ENCODE measurements at places on chromosomes 11 and 22. TPM values are rescaled to one million over a fixed set of nuclear protein-coding genes. Genes with fewer than 3 reads are reported as not detected.

SERHL2 gene
- 3.6 TPM for total RNA-seq

BRSK2 gene
- 2.1 TPM for total RNA-seq

OR8D1 gene
- total RNA-seq, result not detected

DBX1 gene
- not detected for total RNA-seq

FGF19 gene
- not detected for total RNA-seq

- no peak for DNase-seq
Observed at GRCh38 chr11:112977755-112978154, 16.5 kb downstream of the NCAM1 start.

DNA sequence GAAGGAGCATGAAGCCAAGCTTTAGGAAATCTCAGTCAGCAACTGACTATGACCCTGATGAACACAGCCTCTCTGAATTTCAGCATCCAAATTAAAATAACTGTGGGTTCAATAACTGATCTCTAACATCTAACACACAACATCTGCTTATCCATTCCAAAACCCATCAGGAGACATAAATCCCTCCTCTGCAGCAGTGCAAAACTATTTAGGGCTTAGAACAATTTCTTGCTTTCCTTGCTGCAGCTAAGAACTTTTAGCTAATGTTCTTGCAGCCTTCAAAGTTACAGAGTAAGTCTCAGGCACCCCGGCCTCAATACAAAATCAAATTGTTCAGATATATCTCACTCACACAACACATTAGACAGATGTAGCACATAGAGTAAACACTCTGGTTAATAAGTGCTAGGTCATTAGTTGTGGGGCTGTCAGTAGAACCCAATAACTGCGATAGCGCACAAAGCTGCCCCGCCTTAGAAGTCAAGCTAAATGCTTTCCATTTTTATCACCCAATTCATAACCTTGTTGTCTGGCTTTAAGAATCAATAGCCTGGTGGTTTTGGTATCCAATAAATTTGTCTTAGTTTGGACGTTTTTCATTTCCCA lies 139.6 kb downstream of the LARGE1 start:
- no peak for DNase-seq

GRCh38 chr11:75845324-75845723 lies 30.3 kb downstream of the UVRAG start:
- no peak for DNase-seq

PTPN5 gene
- total RNA-seq, result 0.74 TPM

DNA sequence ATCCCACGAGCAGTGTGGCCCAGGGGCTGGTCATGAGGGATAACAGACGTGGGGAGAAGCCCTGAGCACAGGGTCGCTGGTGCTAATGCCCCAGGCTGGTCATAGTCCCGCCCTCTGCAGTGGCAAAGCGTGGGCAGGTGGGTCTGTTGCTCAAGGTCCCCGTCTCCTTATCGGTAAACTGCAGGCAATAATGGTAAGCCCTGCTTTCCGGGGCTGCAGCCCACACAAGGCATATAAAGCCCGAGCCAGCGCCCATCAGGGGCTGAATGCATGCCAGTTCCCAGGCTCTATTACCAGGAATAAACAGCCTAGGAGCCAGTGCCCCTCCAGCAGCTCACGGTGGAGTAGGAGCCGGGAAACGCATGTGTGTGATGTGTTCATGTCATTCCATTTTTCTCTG lies 261.0 kb downstream of the BRD1 start:
- peak; percentile 21 for DNase-seq

GRCh38 chr11:78265326-78265725 lies 76.6 kb downstream of the USP35 start:
- DNase-seq, result no peak

DNA sequence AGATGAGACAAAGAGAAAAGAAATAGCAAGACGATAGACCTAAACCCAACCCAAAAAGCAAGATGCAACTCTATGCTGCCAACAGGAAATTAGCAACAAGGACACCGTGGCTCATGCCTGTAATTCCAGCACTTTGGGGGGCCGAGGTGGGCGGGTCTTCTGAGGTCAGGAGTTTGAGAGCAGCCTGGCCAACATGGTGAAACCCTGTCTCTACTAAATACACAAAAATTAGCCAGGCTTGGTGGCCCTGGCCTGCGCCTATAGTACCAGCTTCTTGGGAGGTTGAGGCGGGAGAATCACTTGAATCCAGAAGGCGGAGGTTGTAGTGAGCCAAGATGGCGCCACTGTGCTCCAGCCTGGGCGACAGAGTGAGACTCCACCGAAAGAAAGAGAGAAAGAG lies 24.3 kb upstream of the IL10RA start:
- no peak for DNase-seq

BARX2 gene
- total RNA-seq, result not detected

DNA sequence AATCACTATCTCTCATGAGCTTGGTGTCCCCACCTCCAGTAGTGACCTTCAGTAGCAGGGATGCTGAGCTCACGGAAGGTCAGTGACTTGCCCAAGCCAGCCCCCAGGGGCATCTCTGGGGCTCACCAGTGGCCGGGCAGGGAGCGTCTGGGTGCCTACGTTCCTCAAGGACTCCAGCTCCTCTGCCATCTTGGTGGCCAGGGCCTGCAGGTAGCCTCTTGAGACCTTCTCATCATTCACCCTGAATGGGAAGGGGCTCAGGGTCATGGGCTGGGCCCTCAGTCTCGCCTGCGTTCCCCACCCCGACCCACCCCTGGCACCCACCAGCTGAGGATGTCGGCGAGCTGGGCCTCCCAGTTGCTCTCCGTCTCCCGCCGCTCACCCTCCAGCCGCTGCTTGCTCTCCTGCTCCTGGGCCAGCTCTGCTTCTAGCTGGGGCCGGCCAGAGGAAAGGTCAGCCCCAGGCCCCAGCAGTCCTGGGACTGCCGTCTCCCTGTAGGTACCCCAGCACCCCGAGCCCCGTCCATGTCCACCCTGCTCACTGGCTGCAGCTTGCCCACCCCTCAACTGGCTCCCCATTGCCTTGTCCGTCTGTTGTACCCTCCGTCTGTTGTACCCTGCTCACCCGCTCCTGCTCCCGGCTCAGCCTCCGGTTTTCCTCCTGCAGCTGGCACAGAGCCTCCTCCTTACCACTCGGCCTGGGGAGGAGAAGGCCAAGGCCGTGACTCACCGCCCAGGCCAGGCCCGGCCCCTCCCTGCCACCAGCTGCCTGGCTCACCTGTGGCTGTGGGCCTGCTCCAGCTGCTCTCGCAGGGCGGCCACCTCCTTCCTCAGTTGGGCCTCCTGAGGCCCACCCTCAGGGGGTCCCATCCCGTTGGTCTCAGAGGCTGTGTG lies 9.5 kb downstream of the CDC42BPG start:
- DNase-seq, result no peak

DNA sequence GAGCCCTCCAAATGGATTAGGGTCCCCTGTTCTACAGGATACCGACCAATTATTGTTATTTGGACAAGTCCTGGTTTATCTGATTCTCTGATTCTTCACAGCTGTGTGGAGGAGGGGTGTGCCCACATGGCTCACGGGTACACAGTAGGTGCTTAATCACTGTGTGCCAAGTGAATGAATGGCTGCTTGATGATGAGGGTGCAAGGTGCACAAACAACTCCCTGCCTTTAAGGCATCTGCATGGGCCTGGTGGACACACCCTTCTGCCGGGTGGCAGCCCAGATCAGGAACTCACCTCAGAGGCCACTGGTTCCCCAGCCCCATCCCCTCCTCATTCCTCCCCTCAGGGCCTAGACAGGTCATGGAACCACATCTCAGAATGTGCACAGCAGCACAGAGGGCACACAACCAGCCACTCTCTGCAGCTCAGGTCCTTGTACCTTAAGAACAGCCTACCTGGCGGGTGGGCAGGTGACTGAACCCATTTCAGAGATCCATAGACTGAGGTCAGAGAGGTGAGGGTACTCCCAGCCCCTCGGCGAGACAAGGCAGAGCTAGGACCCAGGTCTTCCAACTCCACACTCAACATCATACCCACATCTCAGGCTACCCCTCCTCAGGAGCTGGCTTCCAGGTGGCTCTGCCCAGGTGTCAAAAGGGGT lies 50.3 kb downstream of the SHANK2 start:
- no peak for DNase-seq

DNA sequence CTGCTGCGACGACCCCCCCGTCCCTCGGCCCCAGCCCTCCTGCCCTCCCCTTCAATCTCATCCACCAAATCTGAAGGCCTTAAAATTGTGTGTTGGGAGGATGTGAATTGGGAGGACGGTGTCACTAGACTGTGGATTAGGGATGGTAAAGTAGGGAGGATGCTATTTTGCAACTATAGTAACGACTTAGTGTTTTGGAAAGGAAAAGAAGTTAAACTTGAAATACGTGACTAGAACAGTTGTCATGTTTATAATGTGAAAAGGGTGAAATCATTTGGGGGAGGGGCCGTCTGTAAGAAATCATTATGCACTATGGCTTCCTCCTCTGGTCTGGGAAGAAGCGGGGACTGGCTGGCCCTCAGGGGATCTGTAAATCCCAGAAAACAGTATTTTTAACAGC lies 43.4 kb upstream of the NNMT start:
- no peak for DNase-seq

OR51B5 gene
- total RNA-seq, result not detected

ANO3 gene
- total RNA-seq, result 0.35 TPM

GRCh38 chr11:118012083-118012669 lies 26.0 kb downstream of the IL10RA start:
- DNase-seq, result no peak

DNA sequence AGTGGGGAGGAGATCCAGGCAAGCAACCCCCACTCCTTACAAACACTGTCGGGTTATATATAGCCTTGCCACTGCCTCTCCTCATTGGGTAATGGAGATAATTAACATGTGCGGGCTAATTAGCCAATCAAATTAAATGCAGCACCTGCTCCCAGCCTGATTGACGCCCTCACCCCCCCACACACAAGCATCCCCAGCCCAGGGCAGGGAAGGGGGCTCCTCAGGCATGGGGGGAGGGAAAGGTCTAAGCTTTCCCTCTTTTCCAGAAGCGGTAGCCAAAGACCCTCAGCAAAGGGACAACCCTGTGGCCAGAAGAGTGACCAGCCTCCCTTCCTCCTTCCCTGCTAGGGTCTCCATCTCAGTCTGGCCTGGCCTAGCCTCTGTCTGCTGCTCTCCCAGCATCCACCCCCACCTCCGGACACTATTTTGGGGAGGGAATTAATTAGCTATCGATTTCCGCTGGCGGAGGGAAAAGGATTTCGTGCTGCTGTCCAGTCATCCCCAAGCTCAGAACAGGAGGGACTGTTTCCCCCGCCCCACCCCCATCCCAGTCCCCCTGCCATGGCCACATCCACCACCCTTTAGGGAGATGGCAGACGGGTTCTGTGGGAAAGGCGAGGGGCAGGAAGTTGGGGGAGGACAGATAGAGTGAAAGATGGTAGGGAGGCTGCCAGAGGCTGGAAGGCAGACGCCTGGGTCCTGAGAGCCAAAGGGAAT lies 7.1 kb downstream of the NRXN2 start:
- DNase-seq, result peak; percentile 6

DNA sequence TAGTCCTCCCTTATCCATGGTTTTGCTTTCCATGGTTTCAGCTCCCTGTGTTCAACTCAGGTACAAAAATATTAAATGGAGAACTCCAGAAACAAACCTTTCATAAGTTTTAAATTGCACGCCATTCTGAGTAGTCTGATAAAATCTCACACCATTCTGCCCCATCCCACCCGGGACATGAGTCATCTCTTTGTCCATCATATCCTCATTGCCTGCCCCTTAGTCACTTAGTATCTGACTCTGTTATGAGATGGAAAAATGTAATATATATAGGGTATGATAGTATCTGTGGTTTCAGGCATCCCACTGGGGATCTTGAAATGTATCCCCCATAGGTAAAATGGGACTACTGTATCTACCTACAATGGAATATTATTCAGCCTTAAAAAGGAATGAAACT lies 35.5 kb upstream of the FGF3 start:
- DNase-seq, result no peak

GRCh38 chr22:28484662-28485061 lies 195.0 kb downstream of the TTC28 start:
- no peak for DNase-seq

- no peak for DNase-seq
Observed at GRCh38 chr11:93741882-93742226, 382 bp downstream of the C11orf54 start.

DNA sequence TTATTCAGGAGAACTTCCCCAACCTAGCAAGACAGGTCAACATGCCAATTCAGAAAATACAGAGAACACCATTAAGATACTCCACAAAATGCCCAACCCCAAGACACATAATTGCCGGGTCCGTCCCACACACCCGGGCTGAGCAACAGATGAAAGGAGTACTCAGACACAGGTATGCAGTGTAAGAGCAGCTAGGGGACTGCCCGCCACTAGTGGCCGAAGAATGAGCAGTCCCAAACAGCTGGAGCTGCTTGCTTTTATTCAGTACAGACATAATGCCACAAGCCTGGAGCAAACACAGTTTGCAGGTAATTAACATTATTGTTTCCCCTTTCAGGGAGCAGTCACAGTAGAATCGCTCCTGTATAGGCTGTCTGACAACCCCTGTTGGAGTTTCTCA lies 364.6 kb downstream of the LUZP2 start:
- DNase-seq, result no peak

- no peak for DNase-seq
Observed at GRCh38 chr11:13205486-13205885, 72.1 kb upstream of the BMAL1 start.

OR10A6 gene
- total RNA-seq, result not detected

DNA sequence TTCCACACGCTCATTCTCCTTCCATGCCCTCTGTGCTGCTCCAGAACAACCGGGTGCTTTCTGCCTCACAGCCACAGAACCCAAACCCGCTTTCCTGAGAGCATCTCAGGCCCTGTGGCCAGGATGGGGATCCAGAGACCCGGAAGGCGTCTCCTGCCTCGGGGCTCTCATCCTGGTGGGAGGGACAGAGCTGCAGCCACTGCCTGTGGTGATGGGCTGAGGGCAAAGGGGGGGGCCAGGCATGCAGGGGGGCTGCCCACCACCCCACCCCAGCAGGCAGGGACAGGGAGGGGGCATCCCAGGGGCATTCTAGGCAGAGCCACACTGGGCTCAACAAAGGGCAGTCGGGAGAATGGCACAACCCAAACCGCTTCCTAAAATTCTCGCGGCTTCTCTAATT lies 41.4 kb downstream of the CERK start:
- no peak for DNase-seq

SERPING1 gene
- total RNA-seq, result 216 TPM

GRCh38 chr11:7587712-7588111 lies 73.9 kb downstream of the PPFIBP2 start:
- DNase-seq, result no peak

DNA sequence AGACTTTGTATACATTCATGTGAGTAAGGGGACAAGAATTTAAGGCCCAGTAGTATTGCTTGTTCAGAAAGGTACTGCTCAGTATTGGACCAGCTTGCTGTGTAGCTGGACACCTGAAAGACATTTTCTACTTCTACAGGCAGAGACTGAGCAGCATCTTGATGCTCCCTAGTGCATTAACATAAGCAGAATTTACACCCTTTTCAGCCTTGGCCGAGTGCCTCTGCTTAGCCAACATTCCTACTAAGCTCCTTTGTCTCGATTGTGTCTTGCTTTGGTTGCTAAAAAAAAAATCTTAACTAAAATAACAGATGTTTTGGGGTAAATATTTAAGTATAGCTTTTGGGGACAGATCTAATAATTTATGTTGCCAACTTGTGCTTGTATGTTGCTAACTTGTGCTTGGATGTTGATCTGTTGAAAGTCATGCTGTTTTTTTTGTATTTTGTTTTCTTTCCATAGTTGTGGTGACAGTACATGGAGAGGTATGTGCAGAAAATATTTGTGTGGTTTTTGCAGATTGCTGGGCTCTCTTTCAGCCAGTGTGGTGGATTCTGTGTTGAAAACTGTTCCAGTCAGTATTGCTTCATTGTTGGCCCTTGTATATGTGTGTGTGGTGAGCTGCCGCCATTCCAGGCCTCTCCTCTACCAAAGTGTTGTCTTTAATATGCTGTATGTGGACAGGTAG lies 3.7 kb downstream of the PTS start:
- DNase-seq, result no peak

GDPD4 gene
- total RNA-seq, result 0.69 TPM

- DNase-seq, result peak; percentile 45
Observed at GRCh38 chr11:63609536-63609935, 4.7 kb downstream of the PLAAT3 start.
